Left kidney (tissue), 8 donors: ENCODE measurements at places on chromosomes 2 and 18.

- DNase-seq: no peak
These were observed 370.4 kb downstream of the SUCLG1 start for GRCh38 chr2:84088656-84089055.

DNA sequence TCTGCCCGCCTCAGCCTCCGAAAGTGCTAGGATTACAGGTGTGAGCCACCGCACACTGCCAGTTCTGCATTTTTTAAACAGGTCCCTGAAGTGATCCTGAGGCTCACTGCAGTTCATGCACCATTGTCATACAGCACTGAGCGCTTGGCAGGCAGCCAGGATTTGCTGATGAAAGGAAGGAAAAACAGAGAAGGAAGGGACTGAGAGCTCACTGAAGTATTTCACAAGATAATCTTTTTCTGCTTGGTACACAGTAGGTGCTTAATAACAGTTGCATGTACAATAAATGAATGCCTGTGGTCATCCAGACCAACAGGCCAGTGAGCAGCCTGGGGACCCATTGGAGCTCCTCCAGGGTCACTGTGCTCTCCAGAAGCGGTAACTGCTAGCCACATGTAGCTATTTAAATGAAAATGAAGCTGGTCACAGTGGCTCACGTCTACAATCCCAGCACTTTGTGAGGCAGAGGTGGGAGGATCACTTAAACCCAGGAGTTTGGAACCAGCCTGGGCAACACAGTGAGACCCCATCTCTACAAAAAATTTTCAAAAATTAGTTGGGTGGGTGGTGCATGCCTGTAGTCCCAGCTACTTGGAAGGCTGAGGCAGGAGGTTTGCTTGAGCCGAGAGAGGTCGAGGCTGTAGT is 33.1 kb upstream of the SMAD7 start:
- DNase-seq: no peak

- no peak for DNase-seq
These were observed 55.2 kb upstream of the FAM136A start for GRCh38 chr2:70356941-70357683.

DNA sequence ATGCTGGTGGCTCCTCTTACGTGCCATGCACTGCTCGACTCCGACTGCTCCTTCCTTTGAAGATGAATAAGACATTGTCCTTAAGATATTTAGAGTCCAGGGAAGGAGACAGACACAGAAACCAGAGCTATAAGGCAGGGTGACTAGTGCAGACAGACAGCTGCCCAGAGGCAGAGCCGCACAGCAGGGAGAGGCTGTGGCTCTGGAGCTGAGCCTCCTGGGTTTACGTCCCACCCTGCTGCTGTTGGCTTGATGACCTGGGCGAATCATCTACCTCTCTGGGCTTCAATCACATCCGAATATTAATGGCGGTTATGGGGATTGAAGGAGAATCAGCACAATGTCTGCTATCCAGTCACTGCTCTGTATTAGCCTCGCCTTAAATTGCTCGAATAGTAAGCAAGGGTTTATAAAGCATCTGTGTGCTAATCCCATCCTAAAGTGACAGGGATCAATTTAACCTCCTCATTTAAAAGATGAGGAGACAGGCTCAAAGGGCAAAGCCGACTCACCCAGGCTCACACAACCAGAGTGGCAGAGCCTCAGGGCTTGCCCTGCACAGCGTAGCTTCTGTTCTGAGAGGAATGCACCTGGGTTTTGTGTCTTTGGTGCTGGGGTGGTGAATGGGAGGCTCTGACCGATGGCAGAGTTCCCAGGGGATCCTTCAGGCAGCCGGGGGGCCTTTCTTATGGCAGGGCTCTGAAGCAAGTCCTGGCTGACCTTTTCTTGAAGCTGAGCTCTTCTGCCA is 284.1 kb downstream of the MYCN start:
- DNase-seq: no peak

- DNase-seq: no peak
These were observed 128.5 kb downstream of the RAPGEF4 start for GRCh38 chr2:172864182-172864581.

DNA sequence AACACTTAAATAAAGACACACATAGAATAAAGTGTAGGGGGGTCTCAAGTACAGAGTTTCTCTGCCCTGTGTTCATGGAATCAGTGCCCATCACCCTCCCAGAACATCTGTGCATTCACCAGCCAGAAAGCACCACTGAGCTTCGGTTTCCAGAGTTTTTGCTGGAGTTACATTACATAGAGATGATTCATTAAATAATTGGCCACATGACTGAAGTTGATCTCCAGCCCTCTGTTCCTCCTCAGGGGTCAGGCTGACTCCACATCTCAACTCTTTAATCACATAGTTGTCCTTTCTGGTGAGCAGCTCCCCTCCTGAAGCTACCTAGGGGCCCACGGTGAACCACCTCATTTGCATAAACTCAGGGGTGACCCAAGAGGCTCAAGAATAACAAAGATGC is 129.8 kb downstream of the METTL4 start:
- no peak for DNase-seq

DNA sequence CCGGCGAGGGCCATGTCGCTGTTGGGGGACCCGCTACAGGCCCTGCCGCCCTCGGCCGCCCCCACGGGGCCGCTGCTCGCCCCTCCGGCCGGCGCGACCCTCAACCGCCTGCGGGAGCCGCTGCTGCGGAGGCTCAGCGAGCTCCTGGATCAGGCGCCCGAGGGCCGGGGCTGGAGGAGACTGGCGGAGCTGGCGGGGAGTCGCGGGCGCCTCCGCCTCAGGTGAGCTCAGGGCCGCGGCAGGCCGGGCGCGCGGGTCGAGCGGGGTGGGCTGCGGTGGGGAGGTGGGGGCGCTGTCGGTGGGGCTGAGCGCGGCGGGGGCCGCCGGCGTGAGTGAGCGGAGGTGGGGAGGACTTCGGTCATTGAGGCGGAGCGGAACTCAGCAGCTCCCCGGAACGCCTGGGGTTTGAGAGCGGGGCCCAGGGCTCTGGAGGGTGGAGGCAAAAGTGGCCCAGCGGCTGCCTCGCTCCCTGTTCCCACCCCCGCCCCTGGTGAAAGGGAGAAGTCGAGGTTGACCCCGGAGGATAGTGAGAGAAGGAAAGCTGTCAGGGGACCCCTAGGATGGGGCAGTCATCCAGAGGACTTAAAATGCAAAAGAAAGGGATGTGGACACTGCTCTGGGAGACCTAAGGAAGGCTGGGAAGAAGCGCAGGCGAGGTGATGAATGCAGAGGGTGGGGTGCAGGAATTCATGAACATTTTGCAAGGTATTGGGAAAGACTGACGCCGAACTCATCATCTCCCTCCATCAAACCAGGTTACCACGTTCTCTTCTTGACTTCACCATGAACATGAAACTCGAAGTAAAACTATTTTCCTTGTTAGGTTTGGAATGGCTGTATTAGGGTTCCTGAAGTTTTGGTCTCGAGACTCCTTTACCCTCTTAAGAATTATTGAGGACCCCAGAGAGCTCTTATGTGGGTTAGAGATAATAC is 633 bp downstream of the MALT1 start:
- DNase-seq: peak; percentile 32

- no peak for DNase-seq
These were observed 232.7 kb upstream of the COPS8 start for GRCh38 chr2:236852977-236853374.
